Stimulated activated CD8-positive, alpha-beta memory T cell treated with anti-CD3 and anti-CD28 coated beads, Interleukin-4, amount 100 ng/mL, for 1 hour (primary cell): ENCODE measurements at places on chromosomes 3 and 15.

- no peak for DNase-seq
These were observed 835 bp upstream of the GMPPB start for GRCh38 chr3:49724586-49724985.

GRCh38 chr3:159950156-159950898 lies 38.3 kb upstream of the IL12A start:
- DNase-seq: no peak

DNA sequence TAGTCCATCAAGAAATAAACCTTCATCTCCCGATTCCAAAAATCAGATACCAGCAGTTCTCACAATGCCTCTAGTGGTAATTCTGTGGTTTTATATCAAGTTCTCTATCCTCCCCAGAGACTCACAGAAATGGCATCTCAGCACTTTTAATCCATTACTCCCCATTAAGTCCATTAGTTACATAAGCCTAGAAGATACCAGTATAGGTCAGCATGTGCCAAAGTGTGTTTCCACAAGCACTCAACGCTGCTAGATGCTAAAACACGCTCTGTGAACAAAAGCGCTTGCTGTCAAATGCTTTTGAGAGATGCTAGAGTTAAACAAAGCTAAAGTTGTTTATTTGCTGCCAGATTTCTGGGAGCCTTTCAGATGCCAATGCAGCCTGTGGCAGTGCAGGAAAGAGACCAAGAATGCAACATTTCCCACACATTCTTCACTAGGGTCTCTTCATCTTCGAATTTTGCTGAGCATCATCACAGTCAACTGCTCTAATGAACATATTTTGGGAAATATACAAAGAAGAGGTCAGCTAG lies 918.8 kb upstream of the CFAP20DC start:
- DNase-seq: no peak

DNA sequence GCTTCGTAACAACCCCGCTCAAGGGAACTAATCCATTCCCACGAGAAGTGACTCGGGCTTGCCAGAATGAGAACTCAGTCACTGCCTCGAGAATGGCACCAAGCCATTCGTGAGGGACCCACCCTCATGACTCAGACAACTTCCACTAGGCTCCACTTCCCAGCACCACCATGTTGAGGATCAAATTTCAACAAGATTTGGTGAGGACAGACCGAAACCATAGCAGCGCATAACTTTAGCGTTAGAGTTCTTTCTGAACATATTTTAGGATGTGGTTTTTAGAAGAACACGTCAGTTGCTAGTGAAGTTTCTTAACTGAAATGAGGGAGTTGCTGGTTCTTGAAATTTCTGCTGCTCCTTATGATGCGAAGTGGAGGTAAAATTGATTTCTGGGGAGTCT lies 13.5 kb downstream of the PTPRG start:
- DNase-seq: no peak

DNA sequence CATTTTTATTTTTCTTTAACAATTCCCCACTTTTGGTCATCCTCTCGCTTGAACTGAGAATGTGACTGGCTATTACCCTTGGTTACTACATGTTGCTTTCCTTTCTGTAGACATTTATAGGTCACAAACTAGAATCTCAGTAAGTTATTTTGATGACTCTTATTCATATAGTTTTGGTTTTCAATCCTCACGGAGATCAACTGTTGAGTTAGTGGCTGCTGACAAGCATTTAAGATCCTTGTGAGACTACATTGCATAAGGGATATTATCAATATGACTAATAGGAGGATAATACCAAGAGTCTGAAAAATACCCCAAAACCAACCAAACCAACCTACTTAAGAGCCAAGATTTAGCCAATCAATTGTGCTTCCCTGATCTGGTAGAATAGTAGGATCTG lies 16.3 kb downstream of the CCR3 start:
- no peak for DNase-seq

DNA sequence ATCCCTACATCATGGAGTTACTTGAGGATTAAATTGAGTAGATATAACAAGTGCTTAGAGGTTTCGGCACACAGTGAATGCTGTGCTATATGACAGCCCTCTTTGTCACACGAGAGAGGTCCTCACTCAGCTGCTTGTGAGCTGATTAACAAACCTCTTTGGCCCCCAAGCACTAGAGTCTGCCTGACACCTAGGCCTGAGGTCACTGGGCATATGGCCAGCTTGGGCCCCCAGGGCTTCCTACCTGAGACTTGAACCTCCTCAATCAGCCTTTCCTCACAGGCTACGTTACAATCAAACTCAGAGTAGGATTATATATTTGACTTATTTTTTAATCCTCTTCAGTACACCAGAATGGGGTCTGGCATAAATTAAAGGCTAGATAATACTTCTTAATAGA lies 88.8 kb downstream of the WDR72 start:
- DNase-seq: no peak

GRCh38 chr15:67180035-67180434 lies 74.4 kb downstream of the AAGAB start:
- no peak for DNase-seq
